ENCODE measurements at places on chromosomes 7 and 10. TPM values are rescaled to one million over a fixed set of nuclear protein-coding genes. Genes with fewer than 3 reads are reported as not detected.

The FAS gene
- 13.4 TPM for polyA plus RNA-seq

The MRLN gene
- polyA plus RNA-seq: 0.48 TPM

The FAM25C gene
- polyA plus RNA-seq: not detected

The ASIC3 gene
- polyA plus RNA-seq: 2.3 TPM

The MMRN2 gene
- 23.7 TPM for polyA plus RNA-seq

The CPA4 gene
- polyA plus RNA-seq: 0.55 TPM

The PKD2L1 gene
- 0.38 TPM for polyA plus RNA-seq

The ZNF365 gene
- polyA plus RNA-seq: 0.48 TPM

DNA sequence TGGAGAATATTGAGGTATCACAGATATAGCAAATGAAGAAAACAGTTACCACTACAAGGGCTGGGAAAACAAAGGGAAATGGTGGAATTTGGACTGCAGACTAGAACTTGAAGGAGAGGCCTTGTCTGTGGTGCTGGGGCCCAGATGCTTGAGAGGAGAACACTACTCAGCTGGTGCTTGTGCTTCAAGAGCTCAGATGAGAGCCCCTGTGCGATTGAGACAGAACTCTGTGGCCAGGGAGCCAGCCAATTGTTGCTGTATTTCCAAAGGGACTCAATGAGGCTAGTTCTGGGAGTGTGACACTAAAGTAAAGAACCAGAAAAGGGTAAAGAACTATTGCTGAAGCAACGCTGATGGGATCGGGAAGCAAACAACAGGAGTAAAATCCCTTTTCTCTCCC, 406.5 kb upstream of the SEMA3D start:
- no peak for DNase-seq

- DNase-seq: peak; percentile 73
Measured at GRCh38 chr10:92240289-92241157, 50.4 kb downstream of the CPEB3 start.

- peak; percentile 40 for DNase-seq
Measured at GRCh38 chr10:52313256-52313932, 687 bp upstream of the DKK1 start.

- no peak for DNase-seq
Measured at GRCh38 chr7:95412075-95412474, 15.9 kb upstream of the PON3 start.

DNA sequence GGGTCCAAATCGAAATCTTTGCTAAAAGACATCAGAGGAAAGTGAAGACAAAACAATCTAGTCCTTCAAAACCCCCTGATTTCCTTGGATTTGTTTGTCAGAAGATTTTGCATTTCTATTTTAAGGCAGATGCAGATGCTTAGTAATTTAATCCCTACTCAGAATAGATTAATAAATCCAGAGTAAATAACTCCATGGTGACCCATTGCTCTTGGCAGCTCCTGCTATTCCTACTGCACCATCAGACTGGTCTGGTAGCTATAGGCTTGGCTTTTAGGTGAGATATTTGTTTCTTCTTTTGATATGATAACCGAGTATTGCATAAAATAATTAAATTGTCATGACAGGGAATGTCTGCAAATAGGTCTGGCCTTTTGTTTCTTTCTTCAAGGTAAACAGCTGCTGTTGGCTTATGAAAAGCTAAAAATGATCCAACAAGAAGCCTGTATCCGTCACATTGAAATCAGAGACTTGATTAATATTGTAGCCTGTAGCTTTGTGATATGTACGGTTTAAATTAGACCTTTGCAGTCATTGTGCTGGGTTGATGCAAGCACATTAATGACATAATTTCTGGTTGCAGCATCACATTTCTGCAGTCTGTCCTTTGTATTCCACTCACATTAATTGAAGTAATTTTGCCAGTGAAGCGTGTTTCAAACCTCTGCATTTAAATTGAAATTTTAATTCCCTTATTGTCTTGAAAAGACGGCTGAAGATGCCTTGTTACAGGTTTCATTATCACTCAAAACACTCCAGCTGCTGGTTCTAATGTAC, 40.7 kb downstream of the EXOC4 start:
- DNase-seq: no peak

- no peak for DNase-seq
Measured at GRCh38 chr7:116540743-116541142, 15.9 kb downstream of the CAV1 start.

GRCh38 chr7:122268101-122268500, 36.4 kb downstream of the FEZF1 start:
- DNase-seq: no peak

DNA sequence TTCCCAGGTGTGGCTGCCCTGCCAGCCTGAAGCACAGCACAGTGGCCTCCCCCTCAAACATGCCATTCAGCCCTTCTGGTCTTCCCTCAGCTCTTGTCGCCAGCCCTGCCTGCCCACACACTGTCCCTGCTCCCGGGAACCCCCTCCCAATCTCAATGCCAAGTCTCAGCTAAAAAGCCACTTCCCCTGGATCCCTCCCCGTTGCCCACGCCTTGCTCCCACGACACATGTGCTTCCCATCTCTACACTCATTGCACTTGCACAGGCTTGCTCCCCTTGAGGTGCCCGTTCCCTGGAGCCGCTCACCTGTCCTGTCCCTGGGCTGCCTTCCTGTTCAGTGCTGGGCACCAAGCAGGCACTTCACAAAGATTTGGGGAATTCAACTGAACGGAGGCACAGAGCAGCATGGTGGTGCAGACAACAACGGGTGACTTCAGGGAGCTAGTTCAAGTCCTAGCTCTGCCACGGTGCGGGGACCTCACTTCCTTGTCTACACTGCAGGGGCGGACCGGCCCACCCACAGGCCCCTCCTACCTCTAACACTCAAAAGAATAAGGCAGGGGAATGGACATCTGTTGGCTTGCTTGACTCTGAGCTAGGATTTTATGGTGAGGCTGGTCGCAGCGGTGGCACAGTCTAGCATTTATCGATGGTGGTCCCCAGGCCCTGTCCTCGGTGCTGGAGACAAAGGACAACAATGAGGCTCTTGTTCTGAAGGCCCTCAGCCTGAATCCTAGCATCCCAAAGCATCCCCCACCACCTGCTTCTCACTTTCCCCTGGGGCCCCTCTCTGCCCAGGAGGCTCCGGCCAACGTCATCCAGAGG, 18.4 kb downstream of the RGS10 start:
- no peak for DNase-seq

- no peak for DNase-seq
Measured at GRCh38 chr10:80611481-80612185, 73.9 kb downstream of the SH2D4B start.

DNA sequence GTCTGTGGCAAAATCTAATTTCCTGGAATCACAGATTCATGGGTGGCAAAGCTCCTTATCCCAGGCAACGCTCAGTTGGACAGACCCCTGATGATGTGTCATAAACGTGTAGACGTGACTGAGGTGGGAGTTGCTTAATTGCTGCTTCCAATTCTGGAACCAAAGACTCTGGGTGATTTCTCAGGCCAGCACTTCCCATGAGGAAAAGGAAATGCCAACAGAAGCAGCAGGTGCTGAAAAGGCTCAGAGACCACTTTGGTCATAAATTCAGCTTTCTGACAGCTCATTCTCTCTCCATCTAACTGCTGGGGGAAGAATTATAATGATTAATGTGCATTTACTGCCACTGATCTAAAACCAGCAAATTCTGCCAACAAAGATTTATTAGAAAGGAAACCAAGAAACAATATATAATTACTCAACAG, 88.7 kb downstream of the OSBPL3 start:
- DNase-seq: peak; percentile 15

GRCh38 chr7:104986628-104987259, 27.3 kb upstream of the KMT2E start:
- DNase-seq: no peak

GRCh38 chr7:74306004-74306729, 17.0 kb downstream of the CLIP2 start:
- no peak for DNase-seq

DNA sequence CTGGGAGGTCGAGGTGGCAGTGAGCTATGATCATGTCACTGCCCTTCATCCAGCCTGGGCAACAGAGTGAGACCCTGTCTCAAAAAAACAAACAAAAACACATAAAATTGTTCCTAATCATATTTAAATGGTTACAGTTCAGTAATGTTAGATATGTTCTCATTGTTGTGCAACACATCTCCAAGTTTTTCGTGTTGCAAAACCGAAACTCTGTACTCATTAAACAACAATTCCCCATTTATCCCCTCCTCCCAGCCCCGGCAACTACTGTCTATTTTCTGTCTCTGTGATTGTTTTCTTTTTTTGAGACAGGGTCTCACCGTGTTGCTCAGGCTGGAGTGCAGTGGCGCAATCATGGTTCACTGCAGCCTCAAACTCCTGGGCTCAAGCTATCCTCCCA, 16.1 kb upstream of the PRXL2A start:
- DNase-seq: no peak

DNA sequence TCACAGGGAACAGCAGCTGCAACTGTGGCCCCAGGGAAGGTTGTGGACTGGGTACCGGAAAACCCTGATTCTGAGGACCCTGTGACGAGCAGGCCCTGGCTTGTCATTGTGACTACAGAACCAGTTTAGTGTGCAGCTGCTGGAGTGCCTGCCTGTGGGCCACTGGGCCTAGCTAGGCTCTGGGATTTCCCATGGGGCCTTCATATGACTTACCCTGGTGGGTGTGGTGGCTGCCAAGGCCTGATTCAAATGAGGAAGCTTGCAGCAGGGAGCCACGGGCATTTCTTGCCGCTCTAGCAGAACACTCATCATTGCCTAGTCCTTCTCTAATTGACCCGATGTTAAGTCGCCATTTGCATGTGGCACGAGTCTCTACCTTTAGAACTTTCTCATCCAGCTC, 14.7 kb upstream of the CAMK2G start:
- no peak for DNase-seq

GRCh38 chr10:111525696-111526095, 448.9 kb downstream of the ADRA2A start:
- no peak for DNase-seq

- no peak for DNase-seq
Measured at GRCh38 chr7:32266932-32267475, 196.8 kb upstream of the PDE1C start.

All from left kidney (tissue), 8 donors.